ENCODE measurements at places on chromosomes 2 and 18.

DNA sequence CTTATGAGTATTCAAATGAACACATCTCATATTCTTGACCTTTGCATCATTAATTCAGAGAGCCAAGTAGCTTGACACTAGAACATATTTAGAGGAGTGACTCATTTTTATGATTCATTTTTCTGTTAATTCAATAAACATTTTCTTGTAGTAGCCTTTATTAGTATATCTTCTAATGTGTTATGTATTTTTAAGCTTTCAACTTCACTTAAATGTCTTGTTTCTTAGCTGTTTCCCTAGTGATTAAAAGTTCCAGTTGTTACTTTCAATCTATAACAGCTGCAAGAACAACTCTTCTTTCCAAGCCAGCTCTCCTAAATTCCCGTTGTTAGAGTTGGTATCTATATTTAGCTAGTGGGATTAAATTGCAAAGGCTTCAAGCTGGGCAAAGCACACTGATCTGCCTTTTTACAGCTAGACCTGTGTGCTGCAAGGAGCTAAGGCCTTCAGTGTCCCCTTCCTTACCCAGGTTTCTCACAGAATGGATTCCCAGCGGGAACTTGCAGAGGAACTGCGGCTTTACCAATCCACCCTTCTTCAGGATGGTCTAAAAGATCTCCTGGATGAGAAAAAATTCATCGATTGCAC is at the start of gene KLHL41:
KLHL41 (plus strand) TSS at position 405 of the 588 bp plus-strand sequence; CDS start at position 482, 77 bp downstream.
- DNase-seq: peak; percentile 37

GRCh38 chr2:237421542-237422116 is 7.7 kb upstream of the COL6A3 start:
- peak; percentile 83 for DNase-seq

GRCh38 chr2:101823347-101823791 is 125.9 kb downstream of the MAP4K4 start:
- DNase-seq: peak; percentile 68

DNA sequence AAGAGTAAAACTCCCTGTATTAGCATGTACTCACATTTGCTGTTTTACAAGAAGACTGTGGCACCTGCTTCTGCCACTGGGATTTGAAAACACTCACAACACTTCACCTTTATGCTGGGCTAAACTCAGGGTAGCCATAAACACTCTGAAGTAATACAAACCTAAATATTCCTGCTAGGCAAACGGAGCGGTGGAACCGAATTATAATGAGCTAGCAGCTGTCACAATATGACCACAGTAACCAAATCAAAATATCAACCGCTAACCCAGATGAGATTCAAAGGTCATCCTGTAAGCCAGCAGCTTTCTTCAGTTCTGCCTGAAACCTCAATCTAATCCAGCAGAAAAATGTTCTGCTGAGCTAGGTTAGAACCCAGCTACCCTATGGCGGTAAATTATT is 132.1 kb downstream of the TCF4 start:
- DNase-seq: peak; percentile 36

DNA sequence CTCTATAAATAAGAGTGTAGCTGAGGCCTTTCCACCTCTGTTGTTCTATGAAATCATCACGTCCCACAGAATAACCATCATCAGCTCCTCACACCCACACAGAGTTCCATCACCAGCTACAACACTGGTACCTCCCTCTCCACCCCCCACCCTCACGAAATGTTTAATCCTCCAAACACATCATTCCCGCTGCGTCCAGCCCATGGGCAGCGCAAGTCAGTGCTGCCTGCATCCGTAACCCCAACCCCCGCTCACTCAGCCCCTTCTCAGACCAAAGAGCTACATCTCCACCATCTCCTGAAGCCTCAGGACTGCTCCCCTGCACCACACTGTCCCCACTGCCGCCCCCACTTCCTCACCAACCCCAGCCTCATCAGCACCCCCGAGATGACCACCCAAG is 19.4 kb downstream of the DNMT3A start:
- DNase-seq: no peak

GRCh38 chr2:204441316-204441715 is 104.0 kb upstream of the PARD3B start:
- no peak for DNase-seq

GRCh38 chr2:191013682-191013931 is 364 bp downstream of the STAT1 start:
- no peak for DNase-seq

DNA sequence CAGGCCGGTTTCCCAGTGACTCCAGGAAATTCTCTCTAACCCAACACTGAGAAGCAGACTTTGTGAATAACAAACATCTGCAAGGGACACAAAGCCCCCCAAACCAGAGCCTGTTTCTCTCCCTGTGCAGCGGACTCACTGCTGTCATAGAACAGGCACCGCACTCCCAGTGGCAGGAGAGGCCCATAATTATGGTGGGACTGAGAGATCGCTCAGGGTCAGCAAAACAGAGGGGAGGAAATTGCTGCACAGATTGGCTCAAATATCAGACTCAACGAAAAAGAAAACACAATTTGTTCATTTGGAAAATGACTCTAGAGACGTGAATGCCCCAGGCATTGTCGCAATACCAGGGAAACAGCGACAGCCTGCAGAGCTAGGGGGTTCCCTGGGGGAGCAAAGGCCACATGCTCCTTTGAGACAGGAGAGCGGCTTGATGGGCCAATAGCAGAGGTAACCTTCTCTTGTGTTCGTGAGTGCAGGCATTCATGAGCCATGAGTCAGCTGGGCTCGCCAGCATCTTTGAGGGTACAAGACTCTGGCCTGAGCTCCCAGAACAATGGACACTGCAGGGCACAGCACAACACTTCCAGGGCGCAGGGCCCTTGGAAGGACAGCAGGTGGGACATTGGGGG is 143.3 kb upstream of the KLHL29 start:
- peak; percentile 21 for DNase-seq

All from eye (tissue), 1 donor.